ENCODE measurements at places on chromosomes 3 and 15. TPM values are rescaled to one million over a fixed set of nuclear protein-coding genes. Genes with fewer than 3 reads are reported as not detected.

GRCh38 chr3:194054540-194054939, 81.4 kb upstream of the HES1 start:
- DNase-seq: no peak

- DNase-seq: no peak
These were observed 111.7 kb downstream of the ADCY5 start for GRCh38 chr3:123337226-123337625.

GRCh38 chr3:47042231-47042791, 62.8 kb downstream of the NBEAL2 start:
- no peak for DNase-seq

GRCh38 chr3:125367403-125368230, 7.5 kb downstream of the ZNF148 start:
- peak; percentile 26 for DNase-seq

- no peak for DNase-seq
These were observed 12.0 kb downstream of the ZBTB38 start for GRCh38 chr3:141380279-141380678.

Gene CLDN16
- total RNA-seq: not detected
